ENCODE measurements at places on chromosomes 4 and X.

GRCh38 chr4:169338241-169338640 is 67.5 kb upstream of the SH3RF1 start:
- no peak for DNase-seq

GRCh38 chrX:118211891-118212816 is 95.5 kb upstream of the KLHL13 start:
- no peak for DNase-seq

DNA sequence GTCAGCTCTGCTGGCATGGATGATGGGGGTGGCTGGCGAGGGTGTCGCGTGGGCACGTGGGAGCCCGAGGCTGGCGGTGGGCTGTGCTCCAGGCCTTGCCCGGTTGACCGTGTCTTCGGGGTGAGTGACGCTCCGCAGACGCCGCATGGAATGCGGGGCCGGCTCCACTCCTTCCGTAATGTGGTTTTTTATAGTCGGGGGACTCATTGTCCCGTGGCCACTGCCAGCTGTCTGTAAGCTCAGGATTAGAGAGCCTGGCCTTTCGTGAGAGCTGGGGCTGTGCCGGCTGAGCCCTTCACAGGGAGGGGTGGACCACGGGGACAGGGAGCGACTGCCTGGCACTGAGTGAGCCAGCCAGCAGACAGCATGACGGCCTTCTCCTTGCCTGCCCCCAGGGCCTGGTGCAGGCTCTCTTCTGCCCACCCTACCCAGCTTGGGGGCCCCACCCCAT is 20.4 kb downstream of the DOK7 start:
- no peak for DNase-seq

DNA sequence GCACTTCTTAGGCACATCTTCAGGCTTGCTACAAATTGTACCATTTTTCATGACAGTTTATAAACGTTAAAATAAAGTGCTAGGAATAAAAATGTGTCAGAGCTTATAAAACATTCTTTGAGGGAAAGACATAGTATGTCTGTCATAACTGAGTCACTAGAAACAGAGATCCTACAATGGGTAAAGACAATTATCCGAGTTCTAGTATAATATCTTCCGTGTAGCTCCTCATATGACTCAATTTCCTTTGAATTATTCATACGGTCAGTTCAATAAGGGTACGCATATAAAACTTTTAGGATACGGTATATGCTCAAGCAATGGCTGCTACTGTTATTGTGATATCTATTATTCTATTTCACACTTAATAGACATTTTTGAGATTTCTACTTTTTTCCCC is 349.1 kb downstream of the PCDH10 start:
- DNase-seq, result no peak

GRCh38 chrX:152912106-152912505 is 14.2 kb downstream of the ZNF185 start:
- DNase-seq, result no peak

GRCh38 chr4:38674258-38675144 is 10.5 kb downstream of the KLF3 start:
- DNase-seq, result no peak

DNA sequence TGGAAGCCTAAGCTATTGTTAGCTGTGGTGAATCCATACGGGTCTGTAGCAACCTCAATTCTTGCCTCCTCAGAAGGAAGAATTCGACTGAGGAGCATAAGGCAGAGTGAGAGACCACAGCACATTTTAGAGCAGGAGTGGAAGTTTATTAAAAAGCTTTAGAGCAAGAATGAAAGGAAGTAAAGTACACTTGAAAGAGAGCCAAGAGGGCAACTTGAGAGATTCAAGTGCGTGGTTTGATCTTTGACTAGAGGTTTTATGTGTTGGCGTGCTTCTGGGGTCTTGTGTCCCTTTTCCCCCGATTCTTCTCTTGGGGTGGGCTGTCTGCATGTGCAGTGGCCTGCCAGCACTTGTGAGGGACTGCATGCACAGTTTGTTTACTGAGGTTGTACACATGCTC is 880.6 kb upstream of the INTU start:
- no peak for DNase-seq

- DNase-seq, result no peak
Observed at GRCh38 chrX:112874614-112875013, 34.0 kb upstream of the AMOT start.

DNA sequence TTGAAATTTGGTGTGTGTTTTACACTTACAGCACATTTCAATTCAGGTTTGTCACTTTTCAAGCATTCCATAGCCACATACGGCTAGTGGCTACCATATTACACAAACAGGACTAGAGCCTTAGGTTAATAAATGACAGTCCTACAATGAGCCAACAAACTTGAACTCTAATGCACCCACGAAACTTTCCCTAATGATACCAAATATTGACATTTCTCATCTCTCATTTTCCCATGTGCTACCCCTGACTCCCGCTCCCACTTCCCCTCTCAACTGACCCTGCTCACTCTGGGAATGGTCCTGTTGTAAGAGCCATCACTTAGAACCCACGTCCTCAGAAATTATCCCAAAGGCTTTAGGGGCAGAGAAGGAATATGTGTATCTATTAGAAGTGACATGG is 4.9 kb upstream of the TLR10 start:
- no peak for DNase-seq

DNA sequence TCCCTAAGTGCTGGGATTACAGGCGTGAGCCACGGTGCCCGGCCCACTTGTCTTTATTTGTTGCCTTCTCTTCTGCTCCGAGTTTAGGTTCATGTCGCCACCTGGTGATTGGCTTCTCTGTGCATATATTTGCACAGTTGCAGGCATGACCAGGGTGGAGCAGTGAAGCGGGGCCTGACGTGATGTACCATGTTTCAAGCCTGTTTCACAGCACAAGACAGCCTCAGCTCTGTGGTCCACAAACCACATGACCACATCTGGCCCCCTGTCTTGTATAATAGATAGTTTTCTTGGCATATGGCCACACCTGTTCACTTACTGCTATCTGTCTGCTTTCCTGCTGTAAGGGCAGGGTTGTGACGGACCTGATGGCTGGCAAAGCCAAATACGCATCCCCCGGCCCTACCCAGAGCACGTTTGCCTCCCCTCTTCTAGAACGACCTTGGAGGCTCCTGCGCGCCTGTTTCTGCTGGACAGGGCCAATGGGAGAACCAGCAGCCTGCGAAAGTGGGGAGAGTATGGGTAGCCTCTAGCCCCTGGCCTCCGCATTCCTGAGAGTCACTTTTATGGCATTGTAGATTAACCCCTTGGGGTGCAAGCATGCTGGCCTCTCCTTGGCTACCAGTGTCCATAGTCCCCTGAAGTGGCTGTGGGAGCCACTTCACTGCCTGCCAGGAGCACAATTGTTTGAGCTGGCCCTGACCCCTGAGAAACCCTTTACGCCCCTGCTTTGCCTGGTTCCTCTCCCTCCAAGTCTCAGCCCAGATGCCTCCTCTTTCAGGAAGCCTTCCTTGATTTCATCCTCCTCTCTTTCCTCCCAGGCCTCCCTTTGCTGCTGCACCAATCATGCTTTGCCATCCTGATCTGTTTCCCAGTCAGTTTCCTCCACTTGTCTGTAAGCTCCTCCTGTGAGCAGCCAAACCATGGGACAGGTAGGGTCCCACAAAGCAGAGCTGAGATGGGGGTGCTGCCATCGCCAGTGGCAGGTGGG is 6.0 kb upstream of the SH3TC1 start:
- no peak for DNase-seq

GRCh38 chr4:78787392-78788006 is 11.3 kb downstream of the BMP2K start:
- DNase-seq, result no peak

DNA sequence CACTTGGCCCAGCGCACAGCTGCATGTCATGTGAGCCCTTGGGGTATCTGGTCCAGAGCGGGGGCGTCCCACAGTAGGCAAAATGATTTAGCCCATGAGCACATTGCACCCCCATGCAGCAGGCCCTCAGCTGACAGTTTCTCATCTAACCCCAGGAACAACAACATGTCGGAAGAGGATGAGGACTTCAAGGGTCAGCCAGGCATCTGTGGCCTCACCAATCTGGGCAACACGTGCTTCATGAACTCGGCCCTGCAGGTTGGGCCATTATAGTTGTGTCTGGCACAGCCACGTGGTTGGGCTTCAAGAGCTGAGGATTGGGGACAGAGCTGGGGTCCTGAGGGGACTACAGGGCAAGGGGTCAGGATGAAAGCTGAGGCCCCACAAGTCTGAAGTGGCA is 7.8 kb downstream of the USP11 start:
- no peak for DNase-seq

- no peak for DNase-seq
Observed at GRCh38 chr4:175875993-175876771, 64.1 kb upstream of the GPM6A start.

DNA sequence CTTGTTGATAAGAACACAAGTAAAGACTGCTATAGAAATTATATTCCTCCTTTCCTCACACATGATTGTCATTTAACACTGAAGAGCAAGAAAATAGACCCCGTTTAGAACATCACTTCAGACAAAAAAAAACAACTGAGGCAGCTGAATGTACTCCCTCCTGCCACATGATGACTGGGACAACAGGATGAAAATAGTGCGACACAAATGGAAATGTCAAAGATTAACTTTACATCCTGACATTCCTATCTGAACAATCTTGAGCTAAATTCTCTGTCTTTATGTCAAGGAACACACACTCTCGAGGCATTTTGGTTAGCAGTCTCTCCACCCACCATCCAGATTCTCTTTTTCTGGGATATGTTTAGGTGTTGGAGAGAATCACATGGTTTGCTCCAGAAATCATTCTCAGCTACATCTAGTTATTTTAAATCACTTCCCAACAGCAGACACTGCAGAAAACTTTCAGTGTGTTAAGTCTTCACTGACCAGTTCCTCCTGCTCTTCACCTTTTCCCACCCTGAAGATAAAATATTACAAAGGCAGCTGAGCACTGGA is 16.3 kb upstream of the KCNIP4 start:
- no peak for DNase-seq

- DNase-seq, result no peak
Observed at GRCh38 chr4:136687118-136687517, 845.2 kb downstream of the PCDH18 start.

DNA sequence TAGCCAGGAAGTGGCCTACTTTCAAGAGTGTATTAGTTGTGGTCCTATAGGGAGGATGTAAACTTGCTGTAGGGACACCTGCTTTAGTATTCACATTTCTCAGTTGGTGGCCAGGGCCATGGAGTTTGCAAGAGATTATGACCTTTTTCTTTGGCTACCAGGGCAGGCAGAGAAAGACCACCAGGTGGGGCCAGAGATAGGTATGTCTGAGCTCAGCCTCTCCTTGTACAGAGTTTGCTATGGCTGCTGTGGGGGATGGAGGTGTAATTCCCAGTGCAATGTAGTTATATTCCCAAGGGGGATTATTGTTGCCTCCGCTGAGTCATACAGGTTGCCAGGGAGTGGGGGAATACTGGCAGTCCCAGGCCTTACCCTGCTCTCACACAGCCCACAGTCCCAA is 26.3 kb upstream of the DACH2 start:
- DNase-seq, result no peak

DNA sequence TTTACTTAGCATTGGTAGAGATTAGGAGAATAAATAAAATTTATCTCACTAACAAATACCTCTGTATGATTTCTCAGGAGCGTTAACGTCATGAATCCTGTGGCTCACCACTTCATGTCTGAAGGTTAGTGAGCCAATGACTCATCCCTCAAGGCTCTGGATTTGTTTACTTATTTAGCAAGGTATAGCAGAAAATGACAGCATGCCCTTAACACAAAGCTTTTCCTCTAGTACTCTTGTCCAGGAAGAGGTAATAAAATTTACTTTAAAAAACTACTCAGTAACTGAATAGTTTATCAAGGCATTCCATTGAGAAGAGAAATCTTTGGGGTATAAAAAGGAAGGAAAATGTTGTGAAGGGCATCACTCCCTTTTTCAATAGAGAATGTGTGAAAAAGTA is 823.8 kb downstream of the CCSER1 start:
- no peak for DNase-seq

- DNase-seq, result no peak
Observed at GRCh38 chrX:14529290-14529989, at the start of gene GLRA2. Gene GLRA2, plus strand, starts transcription at chrX:14529536. Its CDS starts 522 bp downstream, at chrX:14530058.

- DNase-seq, result no peak
Observed at GRCh38 chr4:3013839-3014350, 50.5 kb downstream of the GRK4 start.

- DNase-seq, result no peak
Observed at GRCh38 chr4:146040623-146041022, 102.0 kb upstream of the ZNF827 start.

DNA sequence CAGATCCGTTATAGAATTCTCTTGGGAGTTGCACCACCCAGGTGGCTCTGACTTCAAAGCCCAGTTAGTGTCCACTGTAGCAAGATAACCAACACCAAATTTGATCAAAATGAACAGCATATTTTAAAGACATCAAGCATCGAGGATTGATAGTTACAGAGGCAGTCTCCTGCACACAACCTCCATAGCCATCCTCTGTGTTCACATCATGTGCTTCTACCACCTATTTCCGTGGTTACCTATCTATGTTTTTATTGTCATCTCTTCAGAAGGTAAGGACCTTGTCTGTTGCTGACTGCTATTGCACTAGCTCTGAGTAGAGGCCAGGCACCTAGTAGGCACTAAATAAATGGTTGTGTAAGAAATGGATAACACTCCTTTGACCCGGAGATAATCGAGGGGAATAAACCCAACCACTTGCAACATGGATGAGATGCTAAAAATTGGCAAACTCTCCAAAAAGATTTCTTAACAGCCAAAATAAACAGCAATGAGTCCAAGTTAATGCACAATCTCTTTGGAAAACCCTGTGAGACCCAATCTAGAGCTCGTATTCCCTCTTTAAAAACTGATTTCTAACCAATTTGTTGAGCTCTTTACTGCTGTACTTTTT is 14.7 kb upstream of the C1QTNF7 start:
- DNase-seq, result no peak

GRCh38 chrX:48470110-48470832 is at the start of gene SLC38A5:
Gene SLC38A5, minus strand, starts transcription at chrX:48470260. Its CDS starts 2,336 bp downstream, at chrX:48467924.
- no peak for DNase-seq

GRCh38 chr4:159010100-159010499 is 92.8 kb upstream of the RAPGEF2 start:
- no peak for DNase-seq

GRCh38 chrX:41332408-41333002 is 1.5 kb upstream of the DDX3X start:
- DNase-seq, result no peak

GRCh38 chr4:168815379-168816345 is 194.4 kb downstream of the CBR4 start:
- no peak for DNase-seq

GRCh38 chrX:16528620-16529019 is 121.3 kb upstream of the S100G start:
- no peak for DNase-seq

DNA sequence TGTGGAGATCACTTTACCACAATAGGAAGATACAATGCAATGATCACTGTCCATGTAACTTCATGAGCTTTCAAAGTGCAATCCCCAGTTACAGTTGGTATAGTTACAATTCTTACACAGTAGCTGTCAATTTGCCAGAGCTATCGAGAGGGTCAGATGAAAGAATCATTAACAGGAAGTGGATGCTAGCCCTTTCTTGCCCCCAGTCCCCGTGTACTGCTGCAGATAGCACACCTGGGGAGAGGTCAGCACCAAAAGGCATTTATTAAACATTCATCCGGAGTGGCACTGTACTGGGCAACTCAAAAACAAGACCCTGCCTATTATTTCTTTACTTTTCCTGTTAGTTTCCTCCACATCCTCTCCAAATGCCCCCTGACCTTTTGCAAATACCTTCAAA is 47.7 kb downstream of the SOD3 start:
- no peak for DNase-seq

GRCh38 chr4:81687471-81687870 is 215.8 kb upstream of the RASGEF1B start:
- no peak for DNase-seq

GRCh38 chrX:35090801-35091200 is 148.2 kb downstream of the FAM47B start:
- no peak for DNase-seq
